ENCODE measurements at places on chromosomes 16 and 17.
A peak's percentile ranks its signal among the peaks of the same experiment; 100 is the strongest.

- DNase-seq: no peak
Measured at GRCh38 chr17:61366715-61367413, 32.8 kb upstream of the TBX2 start.

GRCh38 chr16:56197192-56197992 lies 6.1 kb downstream of the GNAO1 start:
- no peak for DNase-seq

- DNase-seq: no peak
Measured at GRCh38 chr17:17462048-17462824, 14.6 kb upstream of the MED9 start.

GRCh38 chr17:64682261-64683181 lies 20.4 kb upstream of the SMURF2 start:
- no peak for DNase-seq

DNA sequence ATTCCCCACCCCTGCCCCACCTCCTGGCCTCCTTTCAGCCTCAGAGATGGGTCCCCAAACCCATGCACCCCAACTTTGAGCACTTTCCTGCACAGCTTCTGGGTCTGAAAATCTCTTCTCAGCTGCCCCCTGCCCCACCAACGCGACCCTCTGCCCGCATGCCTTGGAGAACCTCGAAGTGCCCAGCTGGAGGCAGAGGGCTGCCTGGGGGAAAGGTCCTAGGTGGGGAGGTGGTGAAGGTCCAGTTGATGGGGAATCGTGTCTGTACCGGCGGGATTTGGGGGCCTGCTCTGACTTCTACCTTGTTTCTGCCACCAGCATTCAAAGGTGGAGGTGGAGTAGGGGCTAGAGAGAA lies 1.3 kb downstream of the NKD1 start:
- DNase-seq: no peak

DNA sequence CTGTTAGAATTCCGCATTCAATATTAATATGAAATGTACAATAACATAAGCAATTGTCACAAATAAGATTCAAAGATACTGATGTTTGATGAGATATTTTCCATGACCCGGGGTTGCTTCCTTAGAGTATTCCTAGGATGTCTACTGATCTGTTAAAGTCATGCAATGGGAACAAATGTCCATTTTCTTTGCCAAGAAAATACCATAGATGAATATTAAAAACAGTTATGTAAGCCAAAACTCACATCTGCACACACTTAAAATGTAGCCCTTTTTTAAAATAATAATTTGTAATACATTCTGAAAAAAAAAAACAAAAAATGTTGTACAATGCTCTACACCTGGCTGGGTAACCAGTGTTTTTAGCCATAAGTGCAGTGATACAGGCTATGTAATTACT lies 259.4 kb upstream of the AXIN2 start:
- DNase-seq: no peak

GRCh38 chr16:16063683-16064082 lies 114.3 kb downstream of the ABCC1 start:
- DNase-seq: no peak

DNA sequence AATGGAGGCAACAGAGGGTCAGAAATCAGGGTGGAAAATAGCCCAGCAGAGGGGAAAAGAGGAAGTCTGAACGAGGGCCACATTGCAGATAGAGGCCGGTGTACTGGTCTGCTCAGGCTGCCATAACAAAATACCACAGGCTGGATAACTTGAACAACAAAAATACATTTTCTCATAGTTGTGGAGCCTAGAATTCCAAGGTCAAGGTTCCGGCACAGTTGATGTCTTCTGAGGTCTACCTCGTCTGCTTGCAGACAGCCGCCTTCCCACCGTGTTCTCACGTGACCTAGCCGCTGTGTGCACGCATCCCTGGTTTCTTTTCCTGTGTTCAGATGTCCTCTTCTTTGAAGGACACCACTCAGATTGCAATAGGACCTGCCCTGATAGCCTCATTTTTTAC lies 249.4 kb downstream of the WWOX start:
- DNase-seq: no peak

DNA sequence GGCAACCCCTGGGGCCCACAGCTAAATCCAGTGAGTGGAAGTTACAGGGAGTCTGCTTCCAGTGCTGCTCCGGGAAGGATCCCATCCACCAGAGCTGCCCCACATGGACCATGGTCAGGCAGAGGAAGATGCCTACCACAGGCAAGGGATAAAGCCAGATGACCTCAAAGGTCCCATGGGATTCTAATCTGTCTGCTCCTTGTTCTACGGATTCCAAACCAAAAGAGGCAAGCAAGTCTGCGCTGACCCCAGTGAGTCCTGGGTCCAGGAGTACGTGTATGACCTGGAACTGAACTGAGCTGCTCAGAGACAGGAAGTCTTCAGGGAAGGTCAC lies 1.4 kb downstream of the CCL4L2 start:
- no peak for DNase-seq

- DNase-seq: no peak
Measured at GRCh38 chr17:66885417-66885816, 50.5 kb downstream of the CACNG5 start.

- DNase-seq: no peak
Measured at GRCh38 chr17:61132524-61132923, 267.1 kb upstream of the TBX2 start.

GRCh38 chr17:81093619-81094508 lies 58.9 kb downstream of the BAIAP2 start:
- no peak for DNase-seq

DNA sequence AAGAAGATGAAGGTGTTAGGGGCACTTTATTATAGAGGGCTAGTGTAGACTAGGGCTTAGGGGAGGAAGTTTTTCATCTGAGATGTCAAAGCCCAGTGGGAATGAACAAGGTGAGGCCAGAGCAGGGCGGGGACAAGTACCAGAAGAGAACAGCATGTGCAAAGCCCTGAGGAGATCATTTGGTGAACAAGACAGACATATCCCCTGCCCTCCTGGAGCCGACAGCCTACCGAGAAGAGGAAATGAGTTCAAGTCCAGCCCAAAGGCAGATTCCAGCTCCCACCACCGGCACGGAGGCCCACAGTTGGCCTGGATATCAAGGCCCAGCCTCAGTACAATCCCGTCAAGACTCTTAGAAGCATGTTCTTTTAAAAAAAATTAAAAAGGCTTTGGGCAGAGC lies 61.1 kb downstream of the C16orf78 start:
- no peak for DNase-seq

- no peak for DNase-seq
Measured at GRCh38 chr17:44396946-44397345, 7.5 kb upstream of the ITGA2B start.

DNA sequence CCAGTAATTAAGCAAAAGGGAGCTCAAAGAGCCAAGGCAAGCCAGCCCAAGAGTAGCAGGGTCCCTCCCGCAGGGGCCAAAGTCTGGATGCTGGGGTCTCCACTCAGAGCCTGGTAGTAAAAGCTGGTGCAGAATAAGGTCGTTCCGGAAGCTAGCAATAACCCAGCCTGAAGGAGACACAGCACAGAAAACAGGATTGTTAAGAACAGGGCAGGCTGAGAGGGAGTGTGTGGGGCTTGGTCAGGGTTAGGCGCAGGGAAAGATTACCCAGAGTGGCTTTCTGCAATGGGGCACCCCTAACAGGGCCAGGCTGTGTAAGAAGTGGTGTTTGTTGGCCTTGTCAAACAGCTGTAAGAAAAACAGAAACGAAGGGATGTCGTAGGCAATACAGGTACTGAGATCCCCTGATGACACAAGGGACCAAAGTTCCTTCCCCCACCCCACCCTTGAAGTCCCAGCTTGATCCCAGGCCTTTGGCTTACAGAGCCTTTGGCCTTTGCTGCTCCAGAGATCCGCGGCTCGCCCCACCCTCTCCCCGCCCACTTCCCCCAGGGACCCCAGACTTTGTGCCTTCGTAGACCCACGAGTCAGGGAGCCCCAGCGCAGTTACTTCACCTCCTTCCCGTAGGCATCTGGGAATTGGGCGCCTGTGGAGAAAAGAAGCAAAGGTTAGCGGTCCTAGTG lies 712 bp downstream of the TMEM256 start:
- peak; percentile 25 for DNase-seq

DNA sequence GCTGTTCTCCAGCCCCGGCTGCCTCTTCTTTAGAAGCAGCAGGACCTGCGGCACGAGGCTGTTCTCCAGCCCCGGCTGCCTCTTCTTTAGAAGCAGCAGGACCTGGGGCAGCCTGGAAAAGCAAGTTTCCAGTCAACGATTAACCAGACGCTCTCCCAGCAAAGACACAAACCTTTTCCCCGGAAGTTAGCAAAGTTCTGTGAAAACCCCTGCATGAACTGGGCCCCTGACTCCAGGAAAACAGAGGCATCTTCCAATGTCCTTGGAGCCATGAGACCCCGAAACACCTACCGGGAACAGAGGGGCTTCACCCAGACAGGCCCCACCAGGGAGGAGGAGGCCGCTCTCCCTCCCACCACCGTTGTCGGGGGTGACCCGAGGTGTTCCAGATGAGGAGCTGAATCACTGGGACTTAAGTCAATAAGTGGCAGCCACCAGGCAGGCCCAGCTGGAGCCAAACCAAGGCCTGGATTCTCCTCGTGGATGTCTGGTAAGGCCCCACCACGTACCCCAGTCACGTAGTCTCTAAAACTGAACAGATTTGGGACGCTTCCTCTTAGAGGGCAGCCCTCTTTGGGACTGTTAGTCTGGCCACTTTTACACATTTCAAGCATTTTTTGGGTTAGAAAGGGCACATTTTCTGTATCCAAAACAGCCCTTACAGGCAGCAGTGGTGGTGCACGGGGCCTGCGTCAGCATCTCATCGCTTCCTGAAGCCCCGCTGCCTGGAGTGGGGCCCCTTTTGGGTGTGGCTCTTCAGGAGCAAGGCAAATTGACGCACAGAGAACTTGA lies at the start of gene RPH3AL:
Gene RPH3AL (minus strand): TSS at position 387 of the 792 bp plus-strand sequence. CDS start 25,264 bp downstream, outside the sequence.
- DNase-seq: no peak

DNA sequence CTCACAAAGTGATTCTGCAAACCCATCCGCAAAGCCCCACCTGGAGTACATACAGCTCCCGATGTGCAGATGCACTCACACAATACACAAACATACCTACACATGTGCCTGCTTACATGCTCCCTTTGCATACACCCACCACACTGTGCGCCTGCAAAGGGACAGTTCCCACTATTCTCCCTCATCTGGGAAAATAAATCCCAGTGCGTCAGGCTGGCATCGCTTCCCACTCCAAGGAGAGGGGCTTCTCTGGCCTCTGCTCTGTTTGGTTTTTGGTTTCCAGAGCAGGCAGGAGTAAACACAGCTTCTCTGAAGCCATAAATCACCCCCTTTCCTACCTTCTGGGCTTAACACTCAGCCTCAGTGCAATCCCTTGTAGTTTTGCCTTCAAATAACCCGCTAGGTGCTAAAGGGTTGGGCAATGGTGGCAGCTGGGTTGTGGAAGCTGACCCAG lies 14.7 kb downstream of the HOXB4 start:
- no peak for DNase-seq

DNA sequence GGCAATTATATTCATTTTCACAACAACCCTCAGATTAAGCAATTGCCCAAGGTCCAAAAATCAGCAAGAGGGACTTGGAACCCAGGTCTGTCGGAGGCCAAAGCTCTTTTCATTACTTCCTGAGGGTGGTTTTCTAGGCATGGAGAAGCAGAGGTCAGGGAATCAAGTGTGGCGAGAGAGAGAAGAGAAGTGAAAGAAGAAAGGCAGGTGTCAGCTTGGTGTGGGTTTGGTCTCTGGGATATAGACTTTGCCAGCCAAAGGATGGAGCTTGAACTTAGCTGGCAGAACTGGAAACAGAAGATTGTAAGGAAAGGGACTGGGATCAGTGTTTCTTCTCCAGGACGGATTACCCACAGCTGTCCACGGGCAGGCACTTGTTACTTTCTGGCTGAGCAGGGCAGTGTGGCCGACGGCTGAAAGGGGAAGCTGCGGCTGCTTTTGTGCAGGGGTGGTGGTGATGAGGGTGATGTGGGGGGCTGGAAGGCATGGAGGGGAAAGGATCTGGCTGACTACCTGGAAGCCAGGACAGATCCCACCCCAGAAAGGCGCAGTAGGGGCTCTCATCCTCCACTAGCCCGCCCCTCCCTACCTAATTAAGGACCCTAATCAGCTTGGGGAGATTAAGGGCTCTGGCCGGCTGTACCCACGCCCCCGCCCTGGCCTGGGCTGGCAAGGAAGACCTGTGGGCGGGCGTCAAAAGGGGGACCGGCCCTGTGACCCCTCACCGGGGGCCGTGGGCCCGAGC lies at the start of gene GUCY2D:
Gene GUCY2D (plus strand): TSS at position 640 of the 745 bp plus-strand sequence. CDS start 433 bp downstream, outside the sequence.
- DNase-seq: no peak

- DNase-seq: no peak
Measured at GRCh38 chr17:64777415-64778239, 115.5 kb upstream of the SMURF2 start.

- no peak for DNase-seq
Measured at GRCh38 chr17:44646280-44646679, 10.0 kb upstream of the MEIOC start.

- DNase-seq: no peak
Measured at GRCh38 chr16:55508271-55508921, 476 bp upstream of the LPCAT2 start.

- no peak for DNase-seq
Measured at GRCh38 chr16:66961914-66962313, 848 bp downstream of the CES3 start.

GRCh38 chr17:77542011-77542410 lies 401.2 kb downstream of the SEC14L1 start:
- DNase-seq: no peak

- DNase-seq: no peak
Measured at GRCh38 chr17:82116246-82116645, 18.2 kb upstream of the FASN start.

DNA sequence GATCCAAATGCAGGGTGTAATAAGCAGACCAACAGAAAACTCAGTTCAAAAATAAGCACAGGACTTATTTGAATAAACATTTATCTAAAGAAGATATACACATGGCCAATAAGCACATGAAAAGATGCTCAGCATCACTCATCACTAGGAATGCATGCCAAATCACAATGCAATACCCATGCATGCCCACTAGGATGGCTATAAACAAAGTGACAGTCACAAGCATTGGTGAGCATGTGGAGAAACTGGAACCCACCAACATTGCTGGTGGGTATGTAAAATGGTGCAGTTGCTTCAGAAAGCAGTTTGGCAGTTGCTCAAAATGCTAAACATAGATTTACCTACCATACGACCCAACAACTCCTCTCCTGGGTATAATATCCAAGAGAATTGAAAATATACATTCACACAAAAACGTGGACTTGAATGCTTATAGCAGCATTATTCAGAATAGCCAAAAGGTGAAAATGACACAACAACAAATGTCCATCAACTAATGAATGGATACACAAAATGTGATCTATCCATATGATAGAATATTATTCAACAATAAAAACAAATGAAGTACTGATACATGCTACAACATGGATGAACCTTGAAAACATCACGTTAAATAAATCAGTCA lies 20.1 kb downstream of the UBE2O start:
- no peak for DNase-seq

- DNase-seq: no peak
Measured at GRCh38 chr17:61477204-61477834, 25.1 kb downstream of the TBX4 start.

Measured in CD4-positive, alpha-beta T cell treated with Interleukin-1 beta for 1 hour (primary cell).